ENCODE measurements at places on chromosomes 12 and 14.

DNA sequence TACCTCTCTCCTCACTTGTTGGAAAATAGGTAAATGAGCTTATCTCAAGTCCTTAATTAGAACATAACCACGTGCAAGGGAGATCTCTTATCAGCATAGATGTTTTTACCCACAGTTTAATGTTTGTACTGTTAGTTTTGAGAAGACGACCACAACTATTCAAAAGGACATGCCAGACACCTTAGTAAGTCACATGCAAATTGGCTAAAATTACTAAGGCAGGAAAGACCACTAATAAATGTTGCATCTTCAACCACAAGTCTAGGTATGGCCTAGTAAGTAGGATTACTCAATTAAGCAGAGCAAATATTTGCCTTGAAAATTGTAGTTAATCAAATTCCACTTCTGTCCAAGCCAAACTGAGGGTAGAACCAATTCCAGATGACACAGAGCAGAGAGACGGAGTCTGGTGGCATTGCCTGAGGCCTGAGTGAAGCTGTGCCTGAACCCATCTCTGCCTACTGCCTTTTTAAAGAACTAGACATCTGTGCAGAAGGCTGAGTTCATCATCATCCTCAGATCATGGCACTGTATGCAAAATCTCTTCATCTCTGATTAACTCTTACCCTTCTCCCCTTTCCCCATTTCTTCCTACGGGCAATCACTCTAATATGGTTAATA, 29.7 kb upstream of the CHST11 start:
- no peak for DNase-seq

DNA sequence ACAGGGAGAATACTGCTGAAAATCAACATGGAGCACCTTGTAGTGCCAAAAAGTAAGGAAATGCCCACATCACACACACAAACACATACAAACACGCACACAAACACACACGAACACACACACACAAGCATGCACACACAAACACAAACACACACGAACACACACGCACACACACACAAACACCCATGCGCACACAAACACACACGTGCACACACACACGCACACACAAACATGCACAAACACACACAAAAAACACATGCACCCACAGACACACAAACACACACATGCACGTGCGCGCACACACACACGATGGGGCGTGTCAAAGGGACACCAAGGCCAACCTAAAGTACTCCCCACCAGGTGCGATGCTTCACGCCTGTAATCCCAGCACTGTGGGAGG, 61.7 kb upstream of the C14orf180 start:
- no peak for DNase-seq

DNA sequence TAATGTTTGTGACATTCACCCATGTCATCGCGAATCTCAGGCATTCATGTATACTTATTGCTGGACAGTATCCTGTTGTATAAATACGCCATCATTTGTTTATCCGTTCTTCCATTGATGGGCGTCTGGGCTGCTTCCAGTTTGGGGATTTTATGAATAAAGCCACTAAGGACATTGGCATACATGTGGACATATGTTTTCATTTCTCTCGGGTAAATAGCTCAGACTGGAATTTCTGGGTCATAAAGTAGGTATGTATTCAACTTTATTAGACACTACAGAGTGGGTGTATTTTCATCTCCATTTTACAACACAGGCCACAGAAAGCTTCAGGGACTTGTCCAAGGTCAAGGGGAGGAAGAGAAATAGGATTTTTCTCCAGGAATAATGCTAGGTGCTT, 48.9 kb downstream of the HRK start:
- no peak for DNase-seq

- DNase-seq: no peak
Measured at GRCh38 chr12:25550186-25550585, 2.9 kb downstream of the LMNTD1 start.

- DNase-seq: no peak
Measured at GRCh38 chr12:119911182-119911581, 34.1 kb upstream of the CIT start.

DNA sequence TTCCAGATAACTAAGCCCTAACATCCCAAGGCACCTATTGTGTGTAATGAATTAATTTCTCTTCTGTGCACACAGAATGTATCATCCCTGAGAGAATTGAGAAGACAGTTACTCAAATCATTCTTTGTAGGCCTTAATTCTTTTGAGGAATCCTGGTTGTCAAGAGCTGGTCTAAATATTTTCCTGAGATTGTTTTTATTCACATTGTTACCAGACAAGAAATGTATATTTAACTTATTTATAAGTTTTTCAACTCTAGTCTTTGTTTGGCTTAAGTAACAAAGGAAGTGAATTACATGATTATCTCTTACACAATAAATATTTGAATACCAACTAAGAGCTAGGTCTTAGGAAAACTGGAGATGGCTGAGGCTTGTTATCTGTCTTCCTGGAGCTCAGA, 169.4 kb downstream of the DACT1 start:
- no peak for DNase-seq

DNA sequence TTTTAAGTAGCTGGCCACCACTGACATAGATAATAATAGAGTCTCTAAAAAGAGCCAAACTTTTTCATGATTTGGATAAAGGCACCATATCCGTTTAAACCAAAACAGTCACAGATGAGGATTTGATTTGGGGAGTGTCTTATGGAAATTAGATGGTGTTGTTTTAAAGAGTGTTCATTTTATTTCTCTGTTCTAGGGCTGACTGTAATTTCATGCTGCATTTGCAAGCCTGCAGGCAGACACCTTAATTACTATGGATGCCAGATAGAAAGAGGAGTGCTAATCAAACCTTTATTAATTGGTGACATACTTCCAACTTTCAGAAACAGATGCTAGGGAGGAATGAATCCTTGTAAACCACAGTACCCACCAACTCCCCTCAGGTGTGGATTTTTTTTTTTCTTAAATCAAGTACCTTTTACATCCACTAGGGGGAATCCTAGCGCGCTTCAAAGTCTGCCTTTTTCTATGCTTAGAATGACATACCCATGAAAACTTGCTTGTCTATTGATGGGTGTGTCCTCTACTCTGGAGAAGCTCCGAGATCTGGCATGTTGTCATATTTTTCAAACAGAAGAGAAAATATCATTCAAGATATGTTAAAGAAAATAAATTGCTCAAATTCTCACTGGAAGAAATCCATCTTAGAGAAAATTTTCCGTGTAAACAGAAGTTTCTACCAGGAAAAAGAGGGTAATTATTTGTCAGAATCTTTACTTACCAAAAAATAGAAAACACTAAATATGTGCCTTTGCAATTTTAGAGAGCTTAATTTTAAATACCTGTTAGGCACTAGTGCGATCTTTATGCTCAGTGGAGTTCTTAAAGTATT, 14.2 kb upstream of the PLXNC1 start:
- peak; percentile 76 for DNase-seq

DNA sequence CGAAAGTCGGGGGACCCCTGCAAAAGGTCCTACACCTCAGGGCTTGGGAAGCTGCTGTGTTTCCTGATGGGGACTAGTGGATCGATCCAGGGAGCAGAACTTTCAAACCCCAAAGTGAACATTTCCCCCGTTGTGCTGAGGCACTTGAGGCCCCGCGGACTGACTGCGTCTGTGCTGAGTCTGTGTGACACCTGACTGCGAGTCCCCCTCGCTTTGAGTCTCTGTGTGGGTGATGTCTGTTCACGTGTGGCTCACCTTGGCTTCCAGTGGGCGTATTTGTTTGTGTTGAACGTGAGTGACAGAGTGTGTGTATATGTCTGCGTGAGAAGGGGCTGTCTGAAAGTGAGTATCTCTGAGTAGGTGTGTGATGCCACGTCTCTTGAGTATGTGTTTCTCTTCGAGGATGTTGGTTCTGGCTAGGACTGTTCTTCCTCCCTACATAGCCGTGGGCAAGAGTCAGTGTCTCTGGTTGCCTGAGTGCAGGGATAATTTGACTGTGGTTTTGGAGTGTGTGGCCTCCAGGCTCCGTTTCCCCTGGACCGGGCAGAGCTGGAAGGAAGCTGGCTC, 1.3 kb downstream of the TEAD4 start:
- peak; percentile 13 for DNase-seq

- DNase-seq: peak; percentile 17
Measured at GRCh38 chr12:118850244-118850825, 131.0 kb upstream of the SRRM4 start.

GRCh38 chr14:22007784-22008412, 334.3 kb upstream of the OR4E1 start:
- DNase-seq: no peak

DNA sequence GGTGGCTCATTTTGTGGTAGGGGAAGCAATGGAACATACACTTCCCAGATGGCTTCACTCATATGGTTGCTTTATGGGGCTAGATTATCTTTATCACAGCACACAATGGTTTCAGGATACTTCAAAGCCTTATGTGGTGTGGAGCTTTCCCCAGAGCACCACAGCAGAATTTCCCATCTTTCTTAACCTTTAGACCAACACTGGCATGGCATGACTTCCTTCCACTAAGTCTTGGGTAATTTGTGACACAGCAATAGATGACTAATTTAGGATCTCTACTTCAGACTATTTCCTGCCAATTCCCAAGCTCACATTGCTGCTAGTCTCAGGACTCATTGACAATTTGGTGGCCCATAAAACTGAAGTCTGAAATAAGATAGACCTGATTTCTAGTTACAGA, 36.9 kb upstream of the DCN start:
- no peak for DNase-seq

DNA sequence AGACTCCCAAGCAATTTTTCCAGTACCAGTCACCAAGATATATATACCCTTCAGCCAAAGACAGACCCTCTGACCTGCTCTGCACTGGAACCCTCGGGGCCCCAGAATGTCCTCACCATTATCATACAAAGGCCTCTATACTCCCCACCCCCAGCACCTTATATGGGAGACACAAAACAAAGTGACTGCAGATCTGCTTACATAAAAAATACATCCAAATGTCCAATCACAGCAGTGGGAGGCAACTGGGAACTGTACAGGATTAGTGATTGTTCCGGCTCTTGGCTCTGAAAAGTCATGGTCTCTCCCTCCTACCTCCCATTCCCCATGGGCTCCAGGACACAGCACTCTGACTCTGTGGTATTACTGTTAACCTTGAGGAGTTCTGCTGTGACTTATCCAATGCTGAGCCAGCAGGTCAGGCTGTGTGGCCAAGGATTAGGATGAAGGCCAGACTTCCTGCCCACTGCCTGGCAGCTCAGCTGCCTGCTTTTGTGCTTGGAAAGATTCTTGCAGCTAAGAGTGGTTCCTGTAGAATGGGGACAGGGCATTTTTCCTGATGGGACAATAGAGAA, 13.7 kb downstream of the OXA1L start:
- DNase-seq: no peak

- peak; percentile 63 for DNase-seq
Measured at GRCh38 chr14:102096569-102097188, 9.8 kb upstream of the HSP90AA1 start.

DNA sequence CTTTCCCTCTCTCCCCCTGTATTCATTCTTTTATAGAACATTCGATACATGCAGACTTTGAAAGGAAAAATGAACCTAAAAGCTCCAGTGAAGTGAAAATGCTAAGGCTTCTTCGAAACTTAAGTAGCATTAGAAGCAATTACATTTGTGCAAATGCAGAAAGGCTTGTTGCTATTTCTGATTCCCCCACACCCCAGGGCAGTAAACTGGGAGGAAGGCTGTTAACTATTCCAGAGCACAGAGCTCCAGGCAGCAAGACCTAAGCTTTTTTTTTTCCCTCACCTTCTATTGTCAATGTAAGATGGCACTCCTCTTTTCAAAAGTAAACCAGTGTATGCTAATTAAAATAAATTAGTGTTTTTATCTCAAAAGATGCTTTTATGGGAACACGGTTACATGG, 448.9 kb upstream of the TBX3 start:
- DNase-seq: no peak

DNA sequence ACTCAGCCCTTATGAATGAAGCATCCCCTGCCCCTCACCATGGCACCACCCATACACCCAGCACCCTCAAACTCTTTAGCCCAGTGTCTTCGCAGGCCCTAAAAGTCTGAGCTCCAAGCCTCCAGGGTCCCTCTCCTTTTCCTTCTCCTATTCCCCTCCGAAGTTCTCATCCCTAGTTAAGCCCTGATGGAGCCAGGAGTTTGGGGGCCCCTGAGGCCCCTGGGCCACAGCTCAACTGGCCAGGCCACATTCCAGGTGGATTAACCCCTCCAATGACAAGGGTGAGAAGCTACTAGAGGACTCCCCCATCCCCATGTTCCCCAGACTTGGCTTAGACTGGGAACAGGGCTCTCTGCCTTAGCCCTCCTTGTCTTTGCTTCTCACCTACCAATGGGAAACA, 2.6 kb downstream of the RARG start:
- no peak for DNase-seq

DNA sequence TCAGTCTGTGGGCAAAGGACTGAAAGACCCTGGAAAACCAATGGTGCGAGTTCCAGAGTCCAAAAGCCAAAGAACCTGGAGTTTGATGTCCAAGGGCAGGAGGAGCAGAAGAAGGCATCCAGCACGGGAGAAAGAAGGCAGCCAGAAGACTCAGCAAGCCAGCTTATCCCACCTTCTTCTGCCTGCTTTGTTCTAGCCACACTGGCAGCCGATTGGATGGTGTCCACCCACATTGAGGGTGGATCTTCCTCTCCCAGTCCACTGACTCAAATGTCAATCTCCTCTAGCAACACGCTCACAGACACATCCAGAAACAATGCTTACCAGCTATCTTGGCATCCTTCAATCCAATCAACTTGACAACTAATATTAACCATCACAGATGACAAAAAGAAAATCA, 57.2 kb upstream of the CAPRIN2 start:
- DNase-seq: no peak

GRCh38 chr12:84161296-84161695, 751.3 kb downstream of the SLC6A15 start:
- DNase-seq: no peak

DNA sequence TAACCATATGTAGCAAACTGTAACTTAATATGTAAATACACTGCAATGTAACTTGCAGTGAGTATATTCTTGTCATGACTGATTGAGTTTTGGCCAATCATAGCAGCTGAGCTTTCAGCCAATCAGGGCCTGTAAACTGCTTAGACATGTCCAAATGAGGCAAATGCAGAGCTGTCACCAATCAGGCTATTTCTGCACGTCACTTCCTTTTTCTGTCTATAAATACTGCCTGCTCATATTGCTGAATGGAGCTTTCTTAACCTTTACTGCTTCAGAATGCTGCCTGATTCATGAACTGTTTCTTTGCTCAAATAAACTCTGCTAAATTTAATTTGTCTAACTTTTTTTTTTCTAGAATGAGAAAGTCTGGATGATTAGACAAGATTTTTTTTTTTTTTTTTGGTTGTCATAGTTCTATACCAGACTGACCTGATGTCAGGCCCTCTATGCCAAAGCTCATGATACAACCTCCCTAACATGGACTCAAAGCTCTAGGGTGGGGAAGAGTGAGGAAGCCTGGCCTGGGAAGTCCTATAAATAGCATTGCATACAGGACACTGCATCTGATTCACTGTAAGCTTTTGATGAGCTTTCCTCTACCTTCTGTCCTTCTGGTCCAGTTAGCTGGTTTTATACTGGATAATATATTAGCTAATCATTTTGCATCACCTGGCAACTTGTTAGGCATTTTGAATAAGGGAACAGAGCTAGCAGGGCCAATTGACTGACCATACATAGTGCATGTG, 12.0 kb downstream of the MGP start:
- DNase-seq: peak; percentile 48

GRCh38 chr12:108000111-108000510, 129.0 kb upstream of the WSCD2 start:
- no peak for DNase-seq

Data from common myeloid progenitor, CD34-positive (primary cell).